ENCODE measurements at places on chromosomes 1 and 21.

- no peak for DNase-seq
- no peaks in the 10 kb centered on the region for H3K27me3 ChIP-seq
- H3K4me1 ChIP-seq = peaks cover 20% of the 10 kb centered on the region
- no peaks in the 10 kb centered on the region for H3K36me3 ChIP-seq
- no peak overlapping the region for H3K4me3 ChIP-seq
- H3K27ac ChIP-seq = no peak overlapping the region
Measured at GRCh38 chr1:24695202-24695974, 49.9 kb upstream of the CLIC4 start.

DNA sequence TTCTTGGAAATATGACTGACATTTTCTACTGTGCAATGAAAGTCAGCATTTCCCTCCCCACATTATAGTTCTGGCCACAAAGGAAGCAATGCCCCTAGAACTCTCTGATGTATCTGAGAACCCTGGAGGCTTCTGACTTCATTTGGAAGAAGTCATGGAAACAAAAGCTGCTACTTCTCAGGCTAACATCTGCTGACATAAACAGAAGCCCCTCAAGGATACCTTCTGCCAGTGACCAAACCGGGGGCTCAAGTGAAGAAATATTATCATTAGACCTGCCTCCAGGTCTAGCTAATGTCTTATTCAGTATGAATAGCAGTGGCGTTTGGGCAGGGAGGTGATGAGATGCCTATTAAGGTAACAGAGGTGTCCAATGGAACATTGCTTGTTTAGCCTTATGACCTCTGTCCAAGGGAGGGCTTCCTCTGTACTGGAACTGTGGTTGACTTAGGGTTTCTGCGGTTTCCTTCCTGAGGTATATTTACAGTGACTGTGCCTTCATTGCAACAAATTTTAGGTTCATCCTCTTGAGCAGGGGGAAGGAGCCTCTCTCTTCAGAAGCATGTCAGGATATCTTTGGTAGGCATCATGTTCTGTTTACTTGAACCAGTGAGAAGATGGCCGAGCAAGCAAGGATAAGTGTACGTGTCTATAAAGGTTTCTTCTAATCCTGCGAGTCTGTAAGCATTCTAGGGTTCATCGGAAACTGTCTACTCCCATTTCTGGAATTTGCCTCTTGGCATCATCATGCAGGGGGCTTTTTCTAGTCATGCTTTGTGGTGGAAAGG, 161.7 kb downstream of the PBX1 start:
- no peak overlapping the region for H3K4me3 ChIP-seq
- H3K36me3 ChIP-seq = no peaks in the 10 kb centered on the region
- no peak overlapping the region for H3K27ac ChIP-seq
- no peaks in the 10 kb centered on the region for H3K27me3 ChIP-seq
- no peak for DNase-seq

GRCh38 chr1:211813590-211813989, 17.0 kb downstream of the LPGAT1 start:
- DNase-seq = no peak
- no peaks in the 10 kb centered on the region for H3K27me3 ChIP-seq
- H3K4me1 ChIP-seq = no peaks in the 10 kb centered on the region
- no peaks in the 10 kb centered on the region for H3K36me3 ChIP-seq

- no peak for DNase-seq
- no peaks in the 10 kb centered on the region for H3K4me1 ChIP-seq
- H3K27me3 ChIP-seq = no peaks in the 10 kb centered on the region
- no peaks in the 10 kb centered on the region for H3K36me3 ChIP-seq
- no peak overlapping the region for H3K27ac ChIP-seq
Measured at GRCh38 chr1:161498646-161499045, 6.6 kb upstream of the FCGR2A start.

GRCh38 chr21:39313571-39314142, at the start of gene BRWD1:
BRWD1 (minus strand) TSS chr21:39313632; CDS start chr21:39313491, 141 bp downstream.
- peak within 1 kb of the TSS; percentile 88 for H3K27ac ChIP-seq
- H3K27me3 ChIP-seq = no peaks in the 10 kb centered on the region
- H3K4me1 ChIP-seq = peaks cover 16% of the 10 kb centered on the region
- H3K4me3 ChIP-seq = peak within 1 kb of the TSS; percentile 75

DNA sequence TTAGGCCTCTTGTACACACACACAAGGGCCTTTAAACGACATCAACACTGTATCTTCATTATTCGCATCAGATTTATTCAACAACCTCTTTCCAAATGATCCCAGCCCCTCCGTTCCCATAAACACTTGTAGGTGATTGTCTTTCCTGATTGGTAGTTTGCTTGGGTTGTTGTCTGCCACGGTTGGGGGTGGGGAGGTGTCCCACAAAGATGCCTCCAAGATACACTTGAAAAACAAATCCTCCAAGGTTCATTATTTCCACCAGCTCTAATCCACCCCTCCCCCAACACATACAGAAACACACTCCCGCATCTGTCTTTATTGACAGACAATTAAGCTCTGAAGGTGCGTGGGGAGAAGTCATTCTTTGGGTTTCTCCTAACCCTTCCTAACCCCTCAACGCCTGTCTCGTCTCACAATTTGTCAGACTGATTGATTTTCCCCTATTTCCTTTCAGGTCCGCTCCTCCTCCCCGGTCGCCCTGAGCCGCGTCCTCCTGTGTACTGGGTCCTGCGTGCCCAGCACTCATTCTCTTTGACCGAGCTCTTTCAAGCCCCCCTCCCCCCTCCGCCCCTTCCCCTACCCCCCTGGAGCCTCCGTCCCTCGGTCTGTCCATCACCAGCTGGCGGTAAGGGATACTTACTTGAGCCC, 1.4 kb downstream of the WDR26 start:
- DNase-seq = no peak
- no peaks in the 10 kb centered on the region for H3K36me3 ChIP-seq
- H3K4me3 ChIP-seq = peak overlapping the region; percentile 95
- peaks cover 56% of the 10 kb centered on the region for H3K4me1 ChIP-seq

- no peaks in the 10 kb centered on the region for H3K27me3 ChIP-seq
- H3K4me1 ChIP-seq = no peaks in the 10 kb centered on the region
- H3K36me3 ChIP-seq = peaks cover 43% of the 10 kb centered on the region
- DNase-seq = no peak
Measured at GRCh38 chr1:46558141-46558963, 6.9 kb upstream of the KNCN start.

DNA sequence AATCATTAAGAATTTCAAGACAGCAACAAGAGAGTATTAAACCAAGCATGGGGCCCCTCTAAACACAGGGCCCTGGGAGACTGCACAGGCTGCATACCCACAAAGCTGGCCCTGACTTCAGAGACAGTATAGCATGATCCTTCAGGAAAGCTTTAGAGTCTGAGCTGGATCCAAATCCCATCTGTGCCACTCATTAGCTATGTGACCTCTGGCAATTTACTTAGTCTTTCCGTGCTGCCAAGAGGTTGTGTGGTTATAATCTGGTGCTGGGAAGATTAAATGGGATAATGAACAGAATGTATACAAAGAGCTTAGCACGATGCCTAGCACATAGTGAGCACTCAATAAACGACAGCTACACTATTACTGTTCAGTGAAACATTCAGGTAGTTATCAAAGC, 4.0 kb downstream of the PHC2 start:
- no peak overlapping the region for H3K4me3 ChIP-seq

DNA sequence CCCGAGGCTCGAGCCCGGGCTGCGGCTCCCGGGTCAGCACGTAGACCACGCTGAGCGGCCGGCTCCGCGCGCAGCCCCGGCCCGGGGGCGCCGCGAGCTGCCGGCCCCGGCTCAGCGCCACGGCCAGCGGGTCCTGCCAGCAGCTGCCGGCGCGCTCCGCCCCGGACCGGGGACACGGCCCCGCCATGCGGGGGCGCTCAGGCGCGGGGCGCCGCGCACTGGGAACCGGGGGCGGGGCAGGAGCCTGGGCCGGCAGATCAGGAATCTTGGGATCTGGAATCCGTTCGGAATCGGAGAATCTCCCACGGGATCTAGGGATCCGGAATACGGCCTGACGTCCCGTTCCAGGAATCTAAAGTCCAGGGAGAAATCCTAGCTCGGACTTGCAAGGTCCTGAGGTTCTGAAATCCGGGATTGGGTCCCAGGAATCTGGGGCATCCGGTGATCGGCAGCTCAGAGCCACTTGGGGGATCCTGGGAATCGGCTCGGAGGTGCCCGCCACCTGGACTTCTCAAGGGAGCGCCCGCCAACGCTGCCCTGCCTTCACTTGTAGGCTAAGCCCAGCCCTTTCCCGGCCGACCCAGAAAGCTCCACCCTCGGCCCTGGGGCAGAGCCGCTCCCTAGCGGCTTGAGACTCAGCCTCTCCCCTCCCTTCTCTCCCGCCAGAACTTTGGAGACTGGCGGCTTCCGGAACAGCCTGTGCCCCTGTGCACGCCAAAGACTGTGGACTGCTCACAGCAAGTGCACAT, at the start of gene MAP3K6:
Gene MAP3K6 (minus strand): TSS at position 551 of the 749 bp plus-strand sequence. CDS start 364 bp downstream, at position 187.
- peak within 1 kb of the TSS; percentile 96 for H3K27ac ChIP-seq
- peaks cover 39% of the 10 kb centered on the region for H3K4me1 ChIP-seq
- no peaks in the 10 kb centered on the region for H3K27me3 ChIP-seq
- peak within 1 kb of the TSS; percentile 80 for H3K4me3 ChIP-seq

DNA sequence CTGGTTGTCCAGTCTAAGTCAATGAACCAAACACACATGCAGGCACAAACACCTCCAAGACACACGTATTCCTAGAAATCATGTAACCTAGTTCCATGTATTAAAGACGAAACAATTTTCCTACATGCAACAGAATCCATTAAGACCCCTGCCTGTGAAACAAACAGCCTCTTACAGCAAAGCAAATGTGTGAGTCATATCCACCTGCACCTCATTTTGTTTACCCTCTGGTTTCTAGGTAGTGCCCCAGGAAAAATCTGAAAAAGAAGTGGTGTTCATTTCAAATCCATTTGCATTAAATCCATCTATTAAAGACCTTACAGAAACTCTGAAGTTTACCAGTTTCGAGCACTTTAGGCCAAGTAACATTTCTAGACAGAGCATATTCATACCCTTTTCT, 74.1 kb downstream of the VCAM1 start:
- no peaks in the 10 kb centered on the region for H3K4me1 ChIP-seq
- no peaks in the 10 kb centered on the region for H3K27me3 ChIP-seq
- no peaks in the 10 kb centered on the region for H3K36me3 ChIP-seq
- no peak for DNase-seq
- no peak overlapping the region for H3K27ac ChIP-seq

- no peaks in the 10 kb centered on the region for H3K4me1 ChIP-seq
- H3K36me3 ChIP-seq = no peaks in the 10 kb centered on the region
- H3K4me3 ChIP-seq = no peak overlapping the region
- no peak overlapping the region for H3K27ac ChIP-seq
Measured at GRCh38 chr21:44829507-44830092, 11.7 kb upstream of the SUMO3 start.

DNA sequence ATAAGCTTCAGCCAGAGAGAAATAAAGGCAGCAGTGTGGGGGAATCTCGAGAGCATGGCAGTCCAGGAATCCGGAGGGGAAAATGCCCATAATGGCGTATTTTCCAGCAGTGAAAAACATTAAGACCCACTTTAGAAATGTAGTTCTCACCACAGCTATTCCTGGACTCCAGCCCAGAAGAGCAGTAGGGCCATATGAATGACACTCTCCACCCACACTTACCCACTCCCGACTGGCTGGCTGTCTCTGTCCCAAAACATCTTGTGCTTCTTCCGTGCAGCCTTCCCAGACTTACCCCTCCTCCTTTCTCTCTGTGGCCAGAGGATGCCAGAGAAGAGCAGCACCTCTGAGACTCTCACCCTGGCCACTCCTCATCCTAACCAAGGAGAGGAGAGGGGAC, 56.4 kb downstream of the TRABD2B start:
- H3K4me1 ChIP-seq = no peaks in the 10 kb centered on the region
- no peaks in the 10 kb centered on the region for H3K36me3 ChIP-seq
- no peak overlapping the region for H3K27ac ChIP-seq
- no peak overlapping the region for H3K4me3 ChIP-seq

- H3K27ac ChIP-seq = peak overlapping the region; percentile 24
- H3K4me3 ChIP-seq = no peak overlapping the region
- H3K27me3 ChIP-seq = no peaks in the 10 kb centered on the region
- no peaks in the 10 kb centered on the region for H3K36me3 ChIP-seq
- H3K4me1 ChIP-seq = peaks cover 18% of the 10 kb centered on the region
Measured at GRCh38 chr1:234683861-234684632, 74.1 kb upstream of the IRF2BP2 start.

DNA sequence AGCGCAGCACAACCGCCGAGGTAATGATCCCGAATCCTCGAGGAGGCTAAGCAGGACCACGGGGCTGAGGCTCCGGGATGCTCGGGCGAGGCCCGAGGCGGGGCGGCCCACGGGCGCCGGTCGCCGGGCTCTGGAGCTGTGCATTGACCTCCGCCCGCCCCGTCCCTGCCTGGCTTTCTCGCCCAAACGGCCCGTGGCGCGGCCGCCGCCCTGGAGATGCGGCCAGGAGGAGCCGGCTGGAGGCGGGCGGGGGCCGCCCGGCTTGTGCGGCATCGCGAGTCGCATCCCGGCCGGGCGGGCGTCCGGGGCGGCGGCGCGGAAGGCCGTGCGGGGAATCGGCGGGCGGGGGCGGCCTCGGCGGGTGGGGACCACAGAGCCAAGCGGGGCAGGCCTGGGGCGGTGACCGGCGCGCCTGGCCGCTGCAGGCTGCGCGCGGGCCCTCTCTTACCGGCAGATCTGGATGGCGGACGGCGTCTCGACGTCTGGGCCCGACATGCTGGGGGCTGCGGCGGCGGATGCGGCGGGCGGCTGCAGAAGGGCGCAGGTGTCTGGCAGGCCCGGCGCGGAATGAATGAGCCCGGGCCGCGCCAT, 663 bp downstream of the ACOT7 start:
- no peaks in the 10 kb centered on the region for H3K27me3 ChIP-seq
- peak overlapping the region; percentile 96 for H3K27ac ChIP-seq
- DNase-seq = no peak

DNA sequence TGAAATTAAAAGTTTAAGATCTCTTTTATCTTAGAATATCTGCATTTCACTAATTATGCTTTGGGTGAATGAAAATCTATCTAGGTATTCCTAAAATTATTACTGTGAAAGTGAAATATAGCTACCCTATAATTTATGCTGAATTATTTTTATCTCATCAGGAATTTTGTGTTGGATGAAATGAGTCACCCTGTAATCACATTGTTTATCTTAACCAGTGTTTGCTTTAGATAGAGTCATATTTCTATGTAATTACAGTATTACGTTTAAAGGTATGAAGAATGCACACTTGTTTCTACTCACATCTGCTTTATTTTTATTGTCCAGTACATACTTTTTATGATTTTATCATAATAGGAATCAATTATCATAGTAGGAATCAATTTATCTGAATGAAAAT, 249.2 kb downstream of the NCAM2 start:
- no peak overlapping the region for H3K27ac ChIP-seq
- H3K4me3 ChIP-seq = no peak overlapping the region
- H3K4me1 ChIP-seq = no peaks in the 10 kb centered on the region
- H3K36me3 ChIP-seq = no peaks in the 10 kb centered on the region

- no peak overlapping the region for H3K4me3 ChIP-seq
- DNase-seq = no peak
- no peaks in the 10 kb centered on the region for H3K27me3 ChIP-seq
- H3K4me1 ChIP-seq = no peaks in the 10 kb centered on the region
Measured at GRCh38 chr1:55362558-55362957, 147.4 kb upstream of the USP24 start.

DNA sequence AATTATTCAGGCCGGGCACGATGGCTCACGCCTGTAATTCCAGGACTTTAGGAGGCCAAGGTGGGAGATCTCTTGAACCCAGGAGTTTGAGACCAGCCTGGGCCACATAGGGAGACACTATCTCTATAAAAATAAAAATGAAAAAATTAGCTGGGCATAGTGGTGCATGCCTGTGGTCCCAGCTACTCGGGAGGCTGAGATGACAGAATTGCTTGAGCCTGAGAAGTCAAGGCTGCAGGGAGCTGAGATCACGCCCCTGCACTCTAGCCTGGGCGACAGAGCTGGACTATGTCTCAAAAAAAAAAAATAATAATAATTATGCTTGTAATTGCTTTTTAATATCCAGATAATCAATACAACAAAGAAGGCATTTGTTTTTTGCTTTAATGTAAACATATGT, 91.3 kb downstream of the RIPK4 start:
- H3K4me3 ChIP-seq = no peak overlapping the region
- H3K27me3 ChIP-seq = no peaks in the 10 kb centered on the region
- DNase-seq = no peak
- no peak overlapping the region for H3K27ac ChIP-seq

All from thoracic aorta (tissue), 2 donors.